T follicular helper cell (primary cell): ENCODE measurements at places on chromosomes 1 and 21.

DNA sequence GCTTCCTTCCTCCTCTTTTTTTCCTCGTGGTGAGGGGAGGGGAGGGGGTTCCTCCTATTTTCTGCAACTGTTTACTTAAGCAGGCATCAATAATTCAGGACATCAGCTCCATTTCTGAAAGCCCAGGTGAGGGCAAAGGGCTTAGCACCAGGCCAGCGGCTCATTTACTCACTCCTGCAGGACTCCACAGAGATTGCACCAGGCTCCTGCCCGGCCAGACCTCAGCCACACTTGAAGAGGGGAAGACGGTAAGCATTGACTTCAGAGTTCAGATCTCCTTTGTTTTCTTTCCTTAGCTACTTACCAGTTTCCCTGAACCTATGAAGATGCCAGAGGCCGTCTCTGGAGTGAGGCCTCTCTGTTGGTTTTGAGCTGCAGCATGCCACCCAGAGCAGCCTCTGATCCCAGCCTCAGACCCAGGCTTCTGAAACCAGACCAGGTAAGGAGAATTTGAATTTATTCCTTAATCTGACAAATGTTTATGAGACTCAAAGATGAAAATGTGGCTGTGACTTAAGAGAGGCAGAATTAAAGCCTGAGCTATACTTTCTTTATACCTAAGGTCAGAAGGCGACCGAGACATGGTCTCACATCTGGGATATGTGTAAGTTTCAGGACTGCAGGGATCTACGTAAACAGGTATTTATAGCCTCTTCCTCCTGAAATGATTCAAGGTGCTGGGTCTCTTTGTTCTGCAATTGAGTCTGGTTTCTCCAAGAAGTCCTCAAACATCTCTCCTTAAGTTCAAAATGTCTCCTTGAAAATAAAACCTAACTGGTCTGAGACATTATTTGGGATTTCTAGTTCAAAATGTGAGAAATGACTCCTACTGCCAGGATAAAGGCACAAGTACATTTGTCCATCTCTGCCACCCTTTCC, 272.5 kb upstream of the RUNX1 start:
- no peak for DNase-seq

DNA sequence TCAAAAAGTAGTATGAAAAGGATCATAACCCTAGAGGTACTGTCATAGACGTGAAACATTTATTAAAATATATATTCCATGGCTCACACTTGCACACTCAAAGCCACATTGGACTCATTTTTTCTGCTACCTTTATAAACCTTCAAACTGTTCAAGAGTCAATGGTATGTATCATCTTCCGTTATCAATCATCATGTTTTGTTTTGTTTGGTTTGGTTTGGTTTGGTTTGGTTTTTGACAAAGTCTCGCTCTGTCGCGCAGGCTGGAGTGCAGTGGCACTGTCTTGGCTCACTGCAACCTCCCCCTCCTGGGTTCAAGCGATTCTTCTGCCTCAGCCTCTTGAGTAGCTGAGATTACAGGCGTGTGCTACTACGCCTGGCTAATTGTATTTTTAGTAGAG, 1.8 kb downstream of the IFNAR2 start:
- DNase-seq, result no peak

- no peak for DNase-seq
Observed at GRCh38 chr21:42777757-42778344, 101.5 kb downstream of the WDR4 start.

DNA sequence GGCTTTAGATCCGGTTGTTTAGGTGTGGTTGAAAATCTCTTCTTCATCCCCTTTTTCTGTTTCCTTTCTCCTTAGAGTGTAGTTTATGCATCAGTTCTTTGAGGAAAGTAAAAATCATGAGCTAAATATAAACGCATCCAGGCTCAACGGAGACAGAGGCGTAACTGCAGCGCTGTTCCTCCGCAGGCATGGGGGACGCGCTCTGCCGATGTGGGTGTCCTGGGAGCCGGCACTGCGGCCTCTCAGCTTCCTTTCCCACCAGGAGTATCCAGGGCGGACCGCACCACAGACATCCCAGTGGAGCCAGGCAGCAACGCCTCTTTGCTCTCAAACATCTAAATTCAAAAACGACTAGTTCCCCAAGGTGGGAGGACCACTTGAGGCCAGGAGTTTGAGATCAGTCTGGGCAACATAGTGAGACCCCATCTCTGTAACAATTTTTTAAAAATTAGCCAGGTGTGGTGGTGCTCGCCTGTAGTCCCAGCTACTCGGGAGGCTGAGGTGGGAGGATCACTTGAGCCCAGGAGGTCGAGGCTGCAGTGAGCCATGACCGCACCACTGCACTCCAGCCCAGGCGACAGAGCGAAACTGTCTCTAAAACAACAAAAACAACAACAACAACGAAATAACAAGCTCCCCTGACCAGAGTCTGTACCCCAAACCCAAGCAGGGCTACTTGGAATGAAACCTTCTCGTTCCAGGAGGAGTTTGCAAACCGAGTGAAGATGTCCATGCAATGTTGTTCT, 16.4 kb downstream of the SLC45A1 start:
- no peak for DNase-seq

DNA sequence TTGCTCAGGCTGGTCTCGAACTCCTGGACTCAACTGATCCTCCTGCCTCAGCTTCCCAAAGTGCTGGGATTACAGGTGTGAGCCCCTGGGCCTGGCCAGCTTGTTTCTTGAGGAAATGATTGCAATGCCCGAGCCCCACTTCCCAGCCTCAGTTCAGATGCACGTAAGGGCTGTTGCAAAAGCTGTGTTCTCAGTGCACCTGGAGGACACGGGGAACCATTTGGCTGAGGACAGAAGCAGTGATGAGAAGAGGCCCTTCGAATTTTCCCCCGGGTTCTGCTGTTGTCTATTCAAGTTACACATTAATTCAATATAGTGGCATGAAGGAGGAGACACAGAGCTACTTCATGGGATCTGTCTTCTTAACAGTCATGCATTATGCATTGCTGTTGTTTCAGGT, 78.8 kb upstream of the WDR26 start:
- no peak for DNase-seq

GRCh38 chr1:19858893-19859292, 23.3 kb upstream of the OTUD3 start:
- no peak for DNase-seq
